EH (cell line): ENCODE measurements at places on chromosomes 1 and 21.

DNA sequence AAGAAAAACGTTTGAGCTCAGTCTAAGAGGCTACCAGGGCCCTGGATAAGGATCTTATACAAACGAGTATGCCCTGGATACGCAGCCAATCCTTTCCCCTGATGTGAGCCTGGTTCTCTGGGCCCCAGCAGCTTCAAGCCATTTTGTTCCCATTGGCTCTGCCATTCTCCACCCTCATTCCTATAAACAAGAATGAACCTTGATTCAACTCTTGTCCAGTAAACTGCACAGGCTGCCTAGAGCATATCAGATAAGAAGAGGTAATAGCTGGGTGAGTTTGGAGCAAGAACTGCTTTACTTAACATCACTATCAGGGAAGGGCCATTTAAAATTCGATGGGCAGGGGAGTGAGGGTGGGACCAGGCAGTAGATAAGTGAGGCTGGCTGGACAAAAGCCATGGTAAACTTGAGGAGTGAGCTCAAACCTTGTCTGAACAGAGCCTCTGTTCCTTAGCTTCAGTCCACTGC is 11.3 kb downstream of the BTG2 start:
- DNase-seq, result peak; percentile 55

GRCh38 chr1:63268876-63269275 is 53.5 kb upstream of the FOXD3 start:
- DNase-seq, result no peak

DNA sequence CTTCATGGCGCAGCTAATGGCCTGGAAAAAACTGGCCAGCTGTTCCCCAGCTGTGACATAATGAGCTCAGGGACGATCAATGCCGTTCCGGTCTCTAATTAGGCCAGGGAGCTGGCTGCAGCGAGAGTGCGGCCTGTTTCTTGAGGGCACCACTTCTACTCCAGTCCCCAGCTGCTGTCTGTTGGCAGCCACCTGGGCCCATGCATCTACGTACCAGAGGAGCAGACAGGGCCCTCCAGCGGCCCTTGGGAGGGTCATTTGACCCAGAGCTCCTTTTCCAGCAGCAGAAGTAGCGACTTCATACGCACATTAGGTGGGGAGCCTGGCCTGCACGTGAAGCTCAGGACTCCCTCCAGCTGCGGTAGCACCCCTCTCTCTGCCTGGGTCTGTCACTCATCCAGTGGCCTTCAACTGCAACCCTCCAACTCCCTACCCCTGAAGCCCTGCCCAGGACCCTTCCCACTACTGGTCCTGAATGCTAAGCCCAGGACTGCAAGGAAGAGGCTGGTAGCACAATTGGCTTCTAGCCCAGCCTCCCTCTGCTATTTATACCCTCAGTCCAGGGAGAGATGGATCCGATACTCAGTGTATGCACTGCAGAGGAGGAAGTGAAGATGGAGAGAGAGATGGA is 9.1 kb upstream of the GPR61 start:
- DNase-seq, result peak; percentile 18

- DNase-seq, result no peak
Observed at GRCh38 chr1:30757352-30758120, at the start of gene LAPTM5. TSS of gene LAPTM5 (minus strand) at chr1:30757774. CDS start at chr1:30757745, 29 bp downstream.

DNA sequence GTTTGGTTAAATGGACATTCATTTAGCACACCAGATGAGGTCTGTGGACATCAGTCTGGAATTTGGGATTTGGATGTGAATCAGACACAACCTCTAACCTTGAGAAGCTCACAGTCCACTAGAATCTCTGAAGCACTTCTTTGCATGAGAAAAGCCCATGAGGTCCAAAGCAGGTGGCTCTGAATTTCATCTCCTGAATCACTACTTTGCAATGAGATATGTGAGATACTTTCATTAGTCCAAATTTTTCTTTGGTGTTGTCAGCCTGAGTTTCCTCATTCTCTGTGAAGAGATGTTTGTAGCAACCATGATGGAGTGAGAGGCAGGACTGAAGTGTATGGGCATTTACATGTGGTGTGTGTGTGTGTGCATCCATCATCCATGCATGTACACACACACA is 16.5 kb upstream of the LCE2D start:
- DNase-seq, result no peak

DNA sequence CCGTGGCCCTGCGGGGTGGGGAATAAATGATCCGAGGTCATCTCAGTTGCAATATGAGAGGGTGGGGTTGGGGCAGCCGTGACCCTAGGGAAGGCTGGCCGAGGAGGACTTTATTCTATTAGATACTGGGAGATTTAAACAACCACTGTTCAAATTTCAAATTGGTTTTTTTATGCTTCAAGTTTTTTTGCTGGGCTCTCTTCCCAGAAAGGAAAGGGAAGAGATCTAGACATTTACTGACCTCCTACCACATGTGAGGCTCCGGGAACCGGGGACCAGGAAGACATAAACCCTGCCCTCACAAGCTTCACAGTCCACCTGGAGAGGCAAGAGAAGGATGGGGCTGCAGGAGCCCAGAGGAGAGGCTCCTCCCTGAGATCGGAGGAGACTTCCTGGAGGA is 207.3 kb downstream of the FOXD2 start:
- DNase-seq, result no peak

GRCh38 chr1:5311634-5312292 is 657.4 kb downstream of the AJAP1 start:
- no peak for DNase-seq

DNA sequence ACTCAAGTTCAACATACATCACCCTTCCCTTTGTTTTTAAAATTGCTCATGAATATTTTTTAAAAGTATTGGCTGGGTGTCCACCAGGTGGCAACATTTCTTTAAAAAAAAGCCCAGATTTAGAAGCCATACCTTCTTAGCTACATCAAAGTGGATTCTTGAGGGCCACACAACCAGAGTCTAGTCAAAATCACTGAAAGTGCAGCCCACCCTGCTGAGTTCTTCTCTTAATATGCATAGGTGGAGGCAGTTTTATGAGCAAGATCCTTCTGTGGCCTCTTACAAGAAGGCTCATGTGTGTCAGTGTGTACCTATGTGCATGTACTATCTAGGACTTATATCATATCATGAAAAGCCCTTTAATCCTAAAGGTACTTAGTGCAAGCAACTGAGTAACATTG is 16.9 kb upstream of the GNG12 start:
- peak; percentile 62 for DNase-seq

DNA sequence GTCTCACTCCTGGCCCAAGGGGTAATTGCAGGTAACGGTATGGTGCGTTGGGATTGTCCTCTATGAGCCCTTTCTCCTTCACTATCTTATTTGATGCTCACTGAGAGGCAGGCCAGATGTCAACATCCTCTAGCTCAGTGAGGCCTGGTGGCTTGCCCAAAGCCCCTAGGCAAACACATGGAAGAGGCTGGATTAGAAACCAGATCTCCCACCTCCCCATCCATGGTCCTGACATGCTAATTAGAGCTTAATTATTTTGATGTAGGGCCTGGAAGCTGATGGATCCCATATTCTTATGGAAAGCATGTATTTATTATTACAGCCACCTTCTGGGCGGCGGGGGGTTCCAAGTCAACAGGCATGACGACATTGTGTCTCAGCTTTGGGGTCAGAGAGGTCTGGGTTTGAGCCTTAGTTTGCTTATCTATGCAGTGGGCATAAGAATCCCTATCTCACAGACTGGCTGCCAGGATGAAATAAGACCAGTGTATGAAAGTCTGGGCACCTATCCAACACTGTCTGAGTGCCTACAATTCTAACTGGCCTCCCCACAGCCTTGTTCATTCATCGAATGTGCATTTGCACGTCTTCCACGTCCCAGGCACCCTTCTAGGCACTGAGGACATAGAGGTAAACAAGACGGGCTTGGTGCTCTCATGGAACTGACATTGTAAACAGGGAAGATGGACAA is 6.2 kb downstream of the SMPDL3B start:
- DNase-seq, result no peak

GRCh38 chr1:174399211-174399610 is 48.6 kb upstream of the GPR52 start:
- DNase-seq, result no peak

DNA sequence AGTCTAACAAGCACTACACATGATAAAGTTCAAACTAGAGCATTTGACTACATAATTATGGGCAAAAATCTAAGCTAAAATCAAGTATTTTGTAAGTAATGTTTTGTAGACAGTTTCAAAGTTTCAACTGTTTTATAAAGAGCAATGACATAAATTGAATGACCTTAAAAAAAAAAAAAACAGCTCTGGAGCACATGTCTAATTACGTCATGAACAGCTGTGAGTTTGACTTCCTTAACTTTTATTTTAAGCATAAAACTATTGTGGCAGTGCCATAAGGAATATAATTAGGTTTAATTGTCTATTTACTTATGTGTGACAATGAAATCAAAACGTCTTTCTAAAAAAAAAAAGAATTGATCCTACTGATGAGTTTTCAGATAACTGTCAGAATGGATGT is 272.5 kb upstream of the LRRC7 start:
- DNase-seq, result no peak

DNA sequence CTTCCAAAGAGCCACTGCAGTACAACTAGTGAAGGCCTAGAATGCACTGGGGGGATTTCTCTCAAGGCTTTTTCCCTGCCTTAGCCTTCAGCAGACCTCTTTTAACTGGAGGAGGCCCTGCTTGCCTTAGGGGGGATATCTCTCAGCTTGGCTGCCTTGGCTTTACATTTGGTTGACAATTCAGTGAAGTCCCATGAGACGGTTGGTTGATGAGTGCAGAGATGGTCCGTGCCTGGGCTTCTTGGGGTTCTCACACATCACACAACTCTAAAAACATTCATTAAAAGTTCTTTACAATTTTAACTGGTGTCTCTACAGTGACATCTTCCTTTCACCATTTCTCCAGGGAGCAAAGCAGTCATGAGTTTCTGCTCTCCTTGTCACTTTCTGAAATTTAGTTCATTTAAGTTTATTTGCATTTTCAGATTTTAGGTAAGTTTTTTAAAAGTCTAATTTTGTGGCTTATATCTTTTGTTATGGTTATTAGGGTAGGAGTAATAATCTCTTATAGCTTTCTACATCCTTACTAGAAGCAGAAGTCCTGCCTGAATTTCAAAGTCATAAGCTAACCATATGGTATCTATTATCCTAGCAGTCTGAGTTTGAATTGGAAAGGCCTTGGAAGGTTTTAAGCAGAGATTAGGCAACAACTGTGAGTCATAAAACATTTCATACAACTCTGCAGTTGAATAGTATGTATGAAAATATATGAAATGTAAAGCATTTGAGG is 487.6 kb downstream of the DPYD start:
- DNase-seq, result peak; percentile 88

DNA sequence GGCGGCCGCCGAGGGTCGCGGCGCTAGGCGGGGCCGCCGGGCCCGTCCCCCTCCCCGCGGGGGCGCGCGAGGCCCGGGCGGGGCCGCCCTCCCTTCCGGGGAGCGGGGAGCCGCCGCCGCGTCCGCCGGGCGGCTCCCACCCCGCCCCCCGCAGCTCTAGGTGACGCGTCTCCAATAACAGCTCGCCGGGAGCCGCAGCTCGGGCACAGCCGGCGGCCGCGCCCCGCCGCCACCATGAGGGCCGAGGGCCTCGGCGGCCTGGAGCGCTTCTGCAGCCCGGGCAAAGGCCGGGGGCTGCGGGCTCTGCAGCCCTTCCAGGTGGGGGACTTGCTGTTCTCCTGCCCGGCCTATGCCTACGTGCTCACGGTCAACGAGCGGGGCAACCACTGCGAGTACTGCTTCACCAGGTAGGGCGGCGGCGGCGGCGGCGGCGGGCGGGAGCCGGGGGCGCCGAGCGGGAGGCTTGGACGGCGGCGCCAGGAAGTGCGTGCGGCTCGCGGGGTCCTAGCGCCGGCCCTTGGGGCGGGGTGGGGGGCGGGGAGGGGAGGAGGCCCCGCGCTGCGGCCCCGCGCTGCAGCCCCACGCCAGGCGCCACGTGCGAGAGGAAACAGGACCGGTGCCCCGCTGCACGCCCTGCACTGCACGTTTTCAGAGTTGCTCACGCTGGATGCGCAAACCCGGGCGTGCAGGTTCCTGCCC is at the start of gene SMYD2:
SMYD2 (plus strand) TSS at position 139 of the 699 bp plus-strand sequence; CDS start at position 235, 96 bp downstream.
- peak; percentile 72 for DNase-seq

- no peak for DNase-seq
Observed at GRCh38 chr1:203573730-203574129, 52.9 kb upstream of the ATP2B4 start.

- no peak for DNase-seq
Observed at GRCh38 chr1:184824691-184825323, 70.1 kb upstream of the EDEM3 start.

DNA sequence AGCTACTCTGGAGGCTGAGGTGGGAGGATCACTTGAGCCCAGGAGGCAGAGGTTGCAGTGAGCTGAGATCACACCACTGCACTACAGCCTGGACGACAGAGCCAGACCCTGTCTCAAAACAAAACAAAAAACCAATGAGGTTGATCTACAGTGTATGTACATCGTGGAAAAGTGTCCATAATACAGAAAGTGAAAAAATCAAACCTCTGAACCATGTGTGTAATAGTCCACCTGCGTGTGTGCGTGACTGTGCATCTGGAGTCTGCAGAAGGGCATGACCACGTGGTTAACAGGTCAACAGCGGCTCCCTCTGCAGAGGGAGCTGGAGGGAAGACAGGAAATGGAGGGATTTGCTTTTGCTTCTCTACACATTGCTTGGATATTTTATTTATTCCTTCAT is 32.4 kb upstream of the ENO1 start:
- DNase-seq, result no peak

GRCh38 chr1:236395947-236396664 is 2.0 kb downstream of the EDARADD start:
- DNase-seq, result no peak

DNA sequence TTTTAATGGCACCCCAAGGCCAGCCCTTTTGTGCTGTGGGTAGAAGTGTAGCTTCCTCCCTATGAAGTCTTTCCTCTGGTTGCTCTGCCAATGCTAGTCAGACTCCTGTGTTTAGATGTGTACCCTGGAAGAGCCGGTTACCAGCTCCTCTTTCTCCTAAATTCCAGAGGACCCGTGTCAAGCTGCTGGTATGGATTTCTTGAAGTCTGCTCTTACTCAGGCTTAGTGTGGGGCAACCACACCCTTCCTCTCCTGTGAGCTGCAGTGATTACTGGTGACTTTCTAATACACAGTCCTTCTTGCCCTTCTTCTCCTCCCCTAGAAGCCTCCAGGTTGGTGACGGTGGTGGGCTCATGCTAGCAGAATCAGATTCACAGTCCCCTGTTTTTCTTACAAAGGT is 74.1 kb upstream of the AKT3 start:
- peak; percentile 89 for DNase-seq

- no peak for DNase-seq
Observed at GRCh38 chr1:189131576-189131975, 1346.1 kb downstream of the BRINP3 start.
